Endothelial cell (in vitro differentiated cells): ENCODE measurements at places on chromosomes 11 and 22.

DNA sequence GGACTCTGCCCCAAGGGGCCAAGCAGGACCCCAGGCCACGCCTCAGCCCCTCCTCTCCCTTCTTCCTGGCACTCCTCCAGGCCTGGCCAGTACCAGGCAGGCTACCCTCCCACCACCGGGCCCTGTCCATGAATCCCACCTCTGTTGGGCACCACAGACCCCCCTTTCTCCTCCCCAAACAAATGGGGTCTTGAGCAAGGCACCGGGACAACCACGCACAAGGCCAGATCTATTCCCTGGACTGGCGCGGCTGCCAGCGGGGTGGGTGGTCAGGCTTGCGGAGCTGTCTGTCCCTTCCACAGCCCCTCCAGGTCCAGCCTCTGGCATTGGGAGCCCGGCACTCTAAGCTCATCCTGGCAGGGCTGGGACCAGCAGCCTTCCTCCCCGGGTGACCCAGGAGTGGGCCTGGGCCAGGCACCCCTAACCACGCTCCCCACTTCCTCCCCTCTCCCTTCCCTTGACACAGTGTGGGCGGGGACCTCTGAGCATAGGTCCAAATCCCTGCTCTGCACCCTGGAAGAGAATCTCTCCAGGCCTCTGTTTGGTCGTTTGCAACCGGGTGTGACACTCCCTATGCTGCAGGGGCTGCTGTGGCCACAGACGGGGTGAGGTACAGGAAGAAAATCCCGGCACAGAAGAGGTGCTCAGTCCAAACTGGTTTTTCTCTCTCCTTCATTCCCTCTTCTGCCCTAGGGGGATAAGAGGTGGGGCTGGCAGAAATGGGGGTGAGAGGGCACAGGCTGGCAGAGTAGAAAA is 14.6 kb downstream of the ELFN2 start:
- no peak for DNase-seq

DNA sequence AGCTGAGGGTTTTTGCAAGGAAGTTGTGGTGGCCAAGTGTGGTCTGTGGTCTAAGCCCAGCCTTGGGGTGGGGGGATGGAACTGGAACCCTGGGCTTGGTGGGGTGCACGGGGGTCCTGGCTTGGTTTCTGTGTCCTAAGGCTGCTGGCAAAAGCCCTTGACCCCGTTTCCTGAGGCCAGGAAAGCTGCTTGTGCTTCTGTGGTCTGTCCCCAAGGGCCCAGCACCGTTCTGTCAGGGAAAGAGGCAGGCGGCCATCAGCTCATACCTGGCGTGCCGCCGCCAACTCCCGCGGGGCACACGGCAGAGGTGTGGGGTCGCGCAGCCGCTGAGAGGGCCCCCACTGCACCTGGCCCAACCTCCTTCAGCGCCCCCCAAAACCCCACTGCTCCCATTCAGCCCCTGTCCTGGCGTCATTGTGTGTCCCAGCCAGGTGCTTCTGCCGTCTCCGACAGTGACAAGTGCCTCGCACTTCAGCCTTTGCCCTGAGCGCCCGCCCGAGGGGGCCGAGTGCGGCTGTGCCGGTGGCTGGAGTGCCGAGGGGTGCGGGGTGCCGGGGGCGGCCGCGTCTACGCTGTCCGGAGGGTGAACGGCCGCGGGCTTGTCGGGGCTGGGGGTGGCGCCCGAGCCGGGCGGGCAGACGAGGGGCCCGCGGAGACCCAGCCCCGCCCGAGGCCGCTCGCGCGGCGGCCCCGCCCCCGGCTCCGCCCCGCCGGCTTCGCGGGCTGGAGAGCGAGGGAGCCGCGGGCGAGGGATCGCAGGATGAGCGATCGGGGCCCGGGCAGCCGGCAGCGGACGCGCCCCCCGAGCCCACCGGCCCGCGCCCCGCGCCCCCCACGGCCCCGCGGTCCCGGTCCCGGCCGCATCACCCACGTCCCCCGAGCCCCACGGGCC is at the start of gene CNIH2:
Gene CNIH2, plus strand, starts transcription at position 705 of the 892 bp plus-strand sequence. CDS start 282 bp downstream, outside the sequence.
- peak; percentile 66 for DNase-seq

GRCh38 chr11:35794333-35794732 is 131.8 kb downstream of the TRIM44 start:
- no peak for DNase-seq

DNA sequence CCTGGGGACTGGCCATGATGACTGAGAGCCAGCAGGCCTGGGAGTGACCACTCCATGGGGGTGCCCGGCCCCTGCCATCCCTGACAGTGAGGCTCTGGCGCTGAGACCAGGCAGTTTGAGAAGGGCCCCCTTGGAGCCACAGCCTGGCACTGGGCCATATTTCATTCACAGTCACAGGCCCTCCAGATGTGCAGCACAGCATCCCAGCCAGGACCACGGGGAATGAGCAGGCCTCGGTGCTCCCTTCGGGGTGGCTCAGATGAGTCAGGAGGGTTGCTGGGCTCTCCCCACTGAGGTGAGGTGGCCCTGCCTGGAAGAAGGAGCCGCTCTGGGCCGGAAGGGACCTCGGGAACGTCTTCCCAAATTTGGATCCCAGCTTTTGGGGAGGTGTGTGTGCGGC is 53.0 kb downstream of the GRAMD4 start:
- DNase-seq = no peak

DNA sequence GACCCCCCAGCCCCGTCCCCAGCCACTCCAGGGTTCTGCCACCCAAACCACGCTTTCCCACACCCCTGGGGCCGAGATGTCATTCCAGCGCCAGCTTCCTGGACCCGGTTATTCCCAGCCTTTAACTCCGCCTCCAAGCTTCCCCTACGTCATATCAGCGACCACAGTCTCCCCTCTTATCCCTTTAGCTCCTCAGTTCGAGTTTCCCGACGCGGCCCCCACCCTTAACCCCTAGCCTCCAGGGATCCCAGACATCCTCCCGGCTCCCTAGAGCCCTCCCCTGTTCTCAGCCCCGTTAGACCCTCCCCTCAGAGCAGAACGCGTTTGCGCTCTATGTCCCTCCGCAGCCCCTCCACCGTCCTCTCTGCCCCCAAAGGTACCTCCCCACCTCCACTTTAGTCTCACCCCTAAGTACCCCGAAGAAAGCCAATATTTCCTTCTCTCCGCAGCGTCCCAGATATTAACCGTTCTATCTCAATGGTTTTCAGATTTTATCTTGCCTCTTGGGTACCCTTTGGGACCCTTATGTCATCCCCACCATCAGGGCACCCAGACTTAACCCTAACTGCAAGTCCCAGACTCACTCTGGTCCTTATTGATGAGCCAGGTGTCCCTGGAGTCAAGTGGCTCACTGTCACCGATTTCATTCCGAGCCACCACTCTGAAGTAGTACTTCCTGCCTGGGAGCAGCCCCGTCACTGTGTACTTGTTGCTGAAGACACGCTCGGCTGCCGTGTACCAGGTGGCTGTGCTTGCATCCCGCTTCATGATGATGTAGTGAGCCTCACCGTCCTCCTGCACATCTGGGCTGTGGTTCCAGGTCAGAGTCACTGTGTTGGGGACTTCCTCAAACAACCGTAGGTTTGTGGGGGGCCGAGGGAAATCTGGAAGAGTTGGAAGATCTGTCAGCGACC is 8.0 kb downstream of the TMEM86A start:
- DNase-seq = no peak

- DNase-seq = no peak
Observed at GRCh38 chr22:22705328-22706100, 61.1 kb downstream of the GGTLC2 start.

DNA sequence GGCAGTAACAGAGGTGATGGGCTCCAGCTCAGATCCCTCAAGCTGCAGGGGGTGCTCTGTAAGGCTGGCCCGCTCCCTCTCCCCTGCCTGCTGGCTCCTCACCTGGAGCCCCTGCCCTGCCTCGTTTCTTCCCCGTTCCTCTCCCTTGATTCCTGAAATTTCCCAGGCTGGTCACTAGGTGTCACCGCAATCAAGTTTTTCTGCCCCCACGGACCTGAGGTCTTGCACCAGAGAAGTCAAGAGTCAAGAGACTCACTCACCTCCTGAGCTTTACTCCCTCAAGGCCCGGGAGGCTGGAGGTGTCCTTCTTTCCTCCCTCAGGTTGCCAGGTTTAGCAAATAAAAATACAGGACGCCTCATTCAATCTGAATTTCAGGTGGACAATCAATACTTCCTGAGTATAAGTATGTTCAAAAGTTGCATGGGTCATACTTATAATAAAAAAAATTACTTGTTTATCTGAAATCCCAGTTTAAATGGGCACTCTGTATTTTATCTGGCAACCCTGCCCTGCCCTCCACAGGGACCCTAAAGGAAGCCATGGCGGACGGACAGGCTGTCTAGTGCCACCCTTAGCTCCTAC is 69.2 kb downstream of the SCUBE1 start:
- DNase-seq = peak; percentile 60

DNA sequence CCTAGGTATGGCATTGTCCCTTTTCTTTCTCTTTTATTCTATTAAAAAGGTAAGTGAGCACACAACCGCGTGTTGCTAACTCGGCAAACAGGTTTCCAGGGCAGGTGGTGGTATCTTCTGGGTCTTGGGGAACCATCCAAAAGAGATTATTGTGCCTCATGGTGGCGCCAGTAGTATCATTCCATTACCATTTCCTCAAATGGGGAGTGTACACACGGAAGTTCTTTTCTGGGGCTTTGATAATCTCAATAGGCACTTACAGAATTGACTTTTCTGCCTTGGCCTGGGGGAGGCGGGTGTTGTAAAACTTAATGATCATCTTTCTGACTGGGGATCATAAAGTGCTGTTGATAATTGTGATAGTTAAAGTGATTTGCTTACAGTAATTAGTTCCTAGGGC is 234.1 kb downstream of the KIRREL3 start:
- no peak for DNase-seq

DNA sequence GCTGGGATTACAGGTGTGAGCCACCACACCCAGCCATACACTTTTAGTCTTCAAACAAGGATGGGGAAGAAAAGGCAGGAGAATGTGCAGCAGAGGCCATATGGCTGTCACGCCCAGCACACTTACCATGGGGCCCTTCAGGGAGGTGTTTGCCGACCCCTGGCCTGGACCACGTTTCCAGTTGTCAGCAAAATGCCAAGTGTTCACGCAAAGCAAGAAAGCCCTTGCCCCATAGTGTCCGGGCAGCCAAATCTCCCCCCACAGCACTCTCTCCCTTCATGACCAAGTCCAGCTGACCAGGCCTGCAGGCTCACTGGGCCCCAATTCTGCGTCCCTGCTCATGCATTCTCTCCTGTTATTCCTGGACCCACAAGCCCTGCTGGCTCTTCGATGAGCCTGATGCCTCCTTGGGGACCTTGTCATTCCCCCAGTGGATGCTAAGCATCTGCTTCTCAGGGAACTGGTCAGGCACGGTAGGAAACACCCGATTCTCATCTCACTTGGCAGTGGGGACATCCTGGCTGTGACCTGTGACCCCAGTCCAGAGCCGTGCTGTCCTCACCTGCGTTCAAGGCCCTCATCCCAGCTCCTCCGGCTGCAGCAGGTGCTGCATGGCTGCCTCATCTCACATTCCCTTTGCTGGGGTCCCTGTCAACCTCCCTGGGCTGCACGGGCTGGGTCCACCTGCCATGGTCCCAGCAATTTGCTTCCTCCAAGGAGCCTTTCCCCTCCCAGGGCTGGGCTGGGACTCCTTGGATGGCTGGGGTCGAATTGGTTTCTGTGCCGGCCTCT is 96.4 kb downstream of the CTTN start:
- no peak for DNase-seq

DNA sequence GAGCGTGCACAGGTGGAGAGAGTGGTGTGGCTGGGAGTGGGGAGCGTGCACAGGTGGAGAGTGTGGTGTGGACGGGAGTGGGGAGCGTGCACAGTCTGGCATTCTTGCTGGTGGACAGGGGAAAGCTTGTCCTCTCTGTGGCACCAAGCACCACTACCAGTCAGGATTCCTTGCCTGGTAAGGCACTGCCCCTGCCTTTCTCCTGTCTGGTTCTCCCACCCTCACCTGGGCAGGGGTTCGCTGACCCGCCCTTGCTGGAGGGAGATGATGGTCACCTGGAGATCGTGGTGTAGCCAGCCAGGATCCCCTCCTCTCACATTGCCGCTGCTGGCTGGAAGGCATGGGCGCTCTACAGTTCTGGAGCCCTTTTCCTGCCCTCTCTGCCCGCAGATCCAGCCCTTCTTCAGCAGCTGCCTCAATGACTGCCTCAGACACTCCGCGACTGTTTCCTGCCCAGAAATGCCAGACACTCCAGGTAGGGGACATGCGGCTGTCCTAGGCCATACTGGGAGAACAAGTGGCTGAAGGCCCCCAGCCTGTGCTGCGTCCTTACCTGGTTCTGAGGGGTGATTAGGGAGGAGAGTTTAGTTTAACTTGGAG is 16.7 kb downstream of the TMEM121B start:
- DNase-seq = no peak

GRCh38 chr11:8338138-8338537 is 74.5 kb upstream of the LMO1 start:
- DNase-seq = peak; percentile 83

DNA sequence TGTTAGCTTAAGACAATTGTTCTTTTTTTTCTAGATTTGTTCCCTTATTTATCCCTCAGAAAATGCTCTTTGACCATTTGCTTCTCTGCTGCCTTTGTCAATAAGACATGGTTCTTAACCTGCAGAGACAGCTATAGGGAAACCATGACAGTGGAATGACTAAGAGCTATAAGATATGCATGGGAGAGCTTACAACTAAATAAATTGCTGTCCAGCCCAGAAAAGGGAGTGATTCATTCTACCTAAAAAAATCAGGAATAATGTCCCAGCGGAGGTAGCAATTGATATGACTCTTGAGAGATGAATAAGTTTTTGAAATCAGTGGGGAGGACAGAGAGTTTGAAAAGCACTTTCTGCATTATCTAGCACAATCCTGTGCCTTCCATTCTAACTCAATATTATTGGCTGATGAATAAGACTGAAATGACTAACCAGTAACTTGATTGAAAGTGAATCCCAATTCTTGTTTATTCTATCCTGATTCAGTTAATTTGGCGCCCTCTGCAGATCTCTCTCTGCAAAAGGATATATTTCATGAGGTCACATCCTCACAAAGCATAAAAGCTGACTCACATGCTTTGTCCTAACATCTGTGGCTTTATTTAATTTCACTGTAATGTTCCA is 680.5 kb upstream of the API5 start:
- DNase-seq = no peak

DNA sequence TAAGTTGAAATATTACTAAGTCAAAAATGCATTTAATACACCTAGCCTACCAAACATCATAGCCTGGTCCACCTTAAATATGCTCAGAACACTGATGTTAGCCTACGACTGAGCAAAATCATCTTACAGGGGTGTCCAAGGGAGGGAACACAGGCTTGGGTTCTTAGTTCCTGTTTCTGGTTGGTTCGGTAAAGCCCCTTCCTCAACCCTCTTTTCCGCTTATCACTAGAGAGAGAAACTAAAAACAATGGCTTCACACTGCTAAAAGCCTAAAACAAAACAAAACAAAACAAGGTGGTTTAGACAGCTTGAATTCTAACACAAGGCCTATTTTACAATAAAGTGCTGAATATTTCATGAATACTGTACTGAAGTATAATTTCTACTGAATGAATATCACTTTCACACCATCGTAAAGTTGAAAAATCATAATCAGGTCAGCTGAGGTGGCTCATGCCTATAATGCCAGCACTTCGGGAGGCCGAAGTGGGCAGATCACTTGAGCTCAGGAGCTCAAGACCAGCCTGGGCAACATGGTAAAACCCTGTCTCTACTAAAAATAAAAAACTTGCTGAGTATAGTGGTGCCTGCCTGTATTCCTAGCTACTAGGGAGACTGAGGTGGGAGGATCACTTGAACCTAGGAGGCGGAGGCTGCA is 118.0 kb downstream of the SIK3 start:
- DNase-seq = no peak
